ENCODE measurements at places on chromosomes 5 and 9. TPM values are rescaled to one million over a fixed set of nuclear protein-coding genes. Genes with fewer than 3 reads are reported as not detected.

GRCh38 chr5:100889165-100889743 is 13.8 kb downstream of the ST8SIA4 start:
- no peak overlapping the region for H3K4me3 ChIP-seq
- no peak for DNase-seq
- no peak overlapping the region for H3K27ac ChIP-seq

GRCh38 chr5:180127682-180128670 is 56.4 kb upstream of the RNF130 start:
- H3K36me3 ChIP-seq: no peaks in the 10 kb centered on the region
- no peaks in the 10 kb centered on the region for H3K4me1 ChIP-seq
- no peak overlapping the region for H3K27ac ChIP-seq

DNA sequence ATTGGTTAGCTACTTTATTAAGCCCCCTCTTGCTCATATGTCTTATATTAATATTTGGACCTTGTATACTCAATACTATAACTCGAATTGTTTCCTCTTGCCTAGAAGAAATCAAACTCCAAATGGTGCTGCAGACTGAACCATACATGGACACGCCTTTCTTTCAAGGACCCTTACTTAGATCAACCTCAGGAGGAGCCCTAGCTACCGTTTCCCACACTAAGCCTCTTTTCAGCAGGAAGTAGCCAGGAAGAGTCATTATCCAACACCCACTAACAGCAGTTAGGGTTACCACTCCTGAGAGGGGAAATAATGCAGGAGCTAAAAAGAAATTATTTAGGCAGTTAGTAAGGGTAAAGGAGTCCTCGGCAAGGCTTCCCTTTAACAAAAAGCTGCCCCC is 243.8 kb upstream of the PUM3 start:
- no peaks in the 10 kb centered on the region for H3K27me3 ChIP-seq
- H3K27ac ChIP-seq: no peak overlapping the region
- no peak overlapping the region for H3K4me3 ChIP-seq
- no peaks in the 10 kb centered on the region for H3K36me3 ChIP-seq
- DNase-seq: no peak

DNA sequence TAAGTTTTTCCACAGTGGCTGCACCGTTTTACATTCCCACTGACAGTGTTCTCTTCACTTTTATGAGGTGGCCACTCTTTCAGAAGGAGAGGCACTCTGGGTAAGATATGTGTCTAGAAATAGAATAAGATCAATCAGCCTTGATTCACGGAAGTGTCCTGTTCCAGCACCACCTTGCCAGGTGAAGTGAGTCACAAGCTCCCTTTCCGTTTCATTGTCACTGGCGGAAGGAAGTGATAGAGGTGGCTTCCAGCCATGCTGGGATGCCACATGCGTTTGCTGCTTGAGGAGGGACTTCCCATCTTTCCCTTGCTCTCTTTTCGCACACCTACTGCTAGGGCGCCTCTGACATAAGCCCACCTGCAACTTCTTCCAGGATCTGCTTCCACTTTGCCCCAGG is 217.1 kb downstream of the PIK3R1 start:
- H3K36me3 ChIP-seq: no peaks in the 10 kb centered on the region
- DNase-seq: no peak
- peaks cover 13% of the 10 kb centered on the region for H3K4me1 ChIP-seq
- H3K4me3 ChIP-seq: no peak overlapping the region
- no peak overlapping the region for H3K27ac ChIP-seq

GRCh38 chr5:82396871-82397514 is 118.8 kb upstream of the RPS23 start:
- peak; percentile 48 for DNase-seq
- no peak overlapping the region for H3K4me3 ChIP-seq
- no peaks in the 10 kb centered on the region for H3K4me1 ChIP-seq
- no peaks in the 10 kb centered on the region for H3K27me3 ChIP-seq
- H3K27ac ChIP-seq: no peak overlapping the region

DNA sequence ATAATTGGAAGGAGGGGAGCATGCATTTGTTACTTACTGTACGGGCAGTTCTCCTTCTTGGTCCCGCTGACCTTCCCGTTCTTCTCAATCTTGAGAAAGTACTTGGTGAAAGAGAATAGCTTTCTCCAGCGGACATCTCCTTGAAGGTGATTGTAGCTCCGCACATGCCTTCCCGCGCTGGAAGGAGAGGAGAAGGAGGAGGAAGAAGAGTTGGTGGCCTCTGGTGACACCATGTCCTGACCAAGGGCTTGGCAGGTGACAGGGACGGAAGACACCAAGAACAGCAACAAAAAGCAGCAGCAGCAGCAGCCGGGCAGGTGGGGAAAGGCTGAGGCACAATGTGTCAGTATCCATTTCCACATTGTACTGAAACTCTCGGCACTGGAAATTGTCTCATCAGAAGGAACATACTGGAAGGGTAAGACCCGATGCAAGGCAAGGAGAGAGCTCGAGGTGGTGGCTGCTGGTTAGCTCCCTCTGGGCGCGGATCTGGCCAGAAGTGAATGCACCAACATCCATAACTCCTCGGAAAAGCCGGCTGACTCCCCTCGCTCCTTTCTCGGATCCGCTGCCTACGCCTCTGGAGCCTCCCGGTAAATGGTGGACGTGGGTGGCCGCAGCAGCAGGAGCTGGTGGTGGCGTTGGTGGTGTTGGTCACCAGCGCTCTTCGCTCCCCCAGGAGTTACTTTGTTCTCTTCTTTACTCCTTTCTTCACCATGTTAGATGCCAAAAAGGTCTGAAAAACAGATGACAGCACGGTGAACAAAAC is 715 bp downstream of the FGF10 start:
- H3K36me3 ChIP-seq: no peaks in the 10 kb centered on the region
- peak overlapping the region; percentile 32 for H3K4me3 ChIP-seq
- H3K27me3 ChIP-seq: peaks cover 35% of the 10 kb centered on the region
- DNase-seq: peak; percentile 9
- no peak overlapping the region for H3K27ac ChIP-seq

DNA sequence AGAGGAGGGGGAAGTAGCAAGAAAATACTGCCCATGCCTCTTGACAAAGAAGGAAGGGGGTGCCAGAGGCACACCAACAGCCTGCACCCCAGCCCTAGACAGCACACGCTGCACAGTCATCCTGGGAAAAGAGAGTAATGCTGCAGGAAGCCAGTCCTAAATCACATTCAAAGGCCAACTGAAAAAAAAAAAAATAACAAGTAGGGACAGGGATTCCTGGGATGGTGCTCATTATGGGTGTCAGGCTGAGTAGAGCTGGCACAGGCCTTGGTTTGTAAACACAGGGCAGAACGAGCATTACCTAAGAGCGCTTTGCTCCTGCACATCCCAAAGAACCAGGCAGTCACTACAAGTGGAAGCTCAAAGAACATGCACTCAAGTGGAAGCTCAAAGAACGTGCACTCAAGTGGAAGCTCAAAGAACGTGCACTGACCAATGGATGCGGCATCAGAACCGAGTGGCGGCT is 7.8 kb downstream of the RAPGEF1 start:
- no peak overlapping the region for H3K4me3 ChIP-seq
- H3K36me3 ChIP-seq: no peaks in the 10 kb centered on the region
- H3K27me3 ChIP-seq: no peaks in the 10 kb centered on the region

DNA sequence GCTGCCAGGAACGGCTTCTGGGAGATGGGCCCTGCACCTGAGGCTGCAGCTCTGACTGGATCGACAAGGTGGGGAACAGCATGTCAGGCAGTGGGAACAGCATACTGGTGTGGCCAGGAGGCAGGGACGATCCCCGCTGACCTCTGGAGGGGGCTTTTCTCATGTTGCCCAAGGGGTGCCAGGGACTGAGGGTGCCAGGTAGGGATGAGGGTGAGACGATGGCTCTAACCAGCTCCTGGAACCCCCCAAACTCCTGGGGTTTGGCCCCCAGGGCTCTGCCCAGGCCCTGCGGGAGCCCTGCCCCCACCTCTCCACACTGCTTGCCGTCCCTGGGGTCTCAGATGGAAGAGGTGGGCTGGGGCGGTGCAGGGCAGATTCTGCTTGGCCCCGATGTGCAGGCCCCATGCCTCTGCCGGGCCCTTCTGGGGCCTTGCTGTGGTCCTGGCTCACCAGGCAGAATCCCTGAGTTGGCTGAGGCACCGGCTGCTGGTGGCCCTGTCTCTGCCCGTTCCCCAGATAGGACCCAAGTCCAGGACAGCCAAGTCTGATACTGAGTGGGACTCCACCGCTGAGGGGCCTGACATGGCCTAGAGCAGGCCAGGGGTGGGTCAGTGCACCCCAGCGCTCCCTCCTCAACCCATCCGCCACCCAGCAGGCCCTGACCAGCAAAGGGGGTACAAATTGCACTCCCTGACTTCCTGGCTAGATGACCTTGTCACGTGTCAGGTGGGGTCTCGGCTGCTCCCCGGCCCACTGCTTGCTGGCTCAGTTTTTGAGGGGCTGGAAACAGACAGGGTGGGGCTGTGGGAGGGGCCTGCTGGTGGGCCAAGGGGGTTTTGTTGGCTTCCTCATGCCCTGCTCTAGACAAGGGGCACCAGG is 28.4 kb upstream of the RNF130 start:
- no peaks in the 10 kb centered on the region for H3K27me3 ChIP-seq
- H3K4me1 ChIP-seq: no peaks in the 10 kb centered on the region
- H3K36me3 ChIP-seq: no peaks in the 10 kb centered on the region
- H3K27ac ChIP-seq: no peak overlapping the region
- H3K4me3 ChIP-seq: no peak overlapping the region
- DNase-seq: no peak

GRCh38 chr5:88954511-88954910 is 71.5 kb upstream of the MEF2C start:
- H3K27ac ChIP-seq: no peak overlapping the region
- no peaks in the 10 kb centered on the region for H3K27me3 ChIP-seq
- no peaks in the 10 kb centered on the region for H3K36me3 ChIP-seq
- no peak overlapping the region for H3K4me3 ChIP-seq

DNA sequence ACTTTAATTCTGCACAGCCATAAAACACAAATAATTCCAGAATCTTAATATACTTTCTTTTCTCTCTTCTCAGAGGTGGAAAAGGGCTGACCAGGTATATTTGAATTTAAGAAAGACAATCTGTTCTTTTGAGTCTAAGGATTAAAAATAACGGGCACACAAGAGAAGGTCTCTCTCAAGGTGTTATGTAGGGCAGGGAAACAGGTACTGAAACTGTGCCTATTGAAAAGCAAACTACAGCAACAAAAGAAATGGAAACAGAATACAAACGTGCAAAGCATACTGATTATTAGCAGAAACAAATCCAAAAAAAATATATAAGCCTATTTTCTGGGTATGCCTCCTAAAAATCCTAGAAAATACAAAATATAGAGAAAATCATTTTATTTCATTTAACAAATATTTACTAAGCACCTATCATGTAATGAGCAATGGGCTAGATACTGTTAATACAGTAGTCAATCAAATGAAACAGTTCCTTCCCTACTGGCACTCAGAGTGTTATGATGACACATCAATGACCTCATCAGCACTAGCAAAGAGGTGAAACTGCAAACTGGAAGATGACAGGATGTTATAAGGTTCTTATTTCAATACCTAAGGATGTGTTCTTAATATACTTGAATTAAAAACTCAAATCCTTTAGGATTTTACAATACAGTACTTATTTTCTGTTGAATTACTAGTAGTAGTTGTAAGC is 87.7 kb downstream of the AUH start:
- H3K4me1 ChIP-seq: peaks cover 9% of the 10 kb centered on the region
- no peaks in the 10 kb centered on the region for H3K27me3 ChIP-seq
- H3K4me3 ChIP-seq: no peak overlapping the region
- no peaks in the 10 kb centered on the region for H3K36me3 ChIP-seq

DNA sequence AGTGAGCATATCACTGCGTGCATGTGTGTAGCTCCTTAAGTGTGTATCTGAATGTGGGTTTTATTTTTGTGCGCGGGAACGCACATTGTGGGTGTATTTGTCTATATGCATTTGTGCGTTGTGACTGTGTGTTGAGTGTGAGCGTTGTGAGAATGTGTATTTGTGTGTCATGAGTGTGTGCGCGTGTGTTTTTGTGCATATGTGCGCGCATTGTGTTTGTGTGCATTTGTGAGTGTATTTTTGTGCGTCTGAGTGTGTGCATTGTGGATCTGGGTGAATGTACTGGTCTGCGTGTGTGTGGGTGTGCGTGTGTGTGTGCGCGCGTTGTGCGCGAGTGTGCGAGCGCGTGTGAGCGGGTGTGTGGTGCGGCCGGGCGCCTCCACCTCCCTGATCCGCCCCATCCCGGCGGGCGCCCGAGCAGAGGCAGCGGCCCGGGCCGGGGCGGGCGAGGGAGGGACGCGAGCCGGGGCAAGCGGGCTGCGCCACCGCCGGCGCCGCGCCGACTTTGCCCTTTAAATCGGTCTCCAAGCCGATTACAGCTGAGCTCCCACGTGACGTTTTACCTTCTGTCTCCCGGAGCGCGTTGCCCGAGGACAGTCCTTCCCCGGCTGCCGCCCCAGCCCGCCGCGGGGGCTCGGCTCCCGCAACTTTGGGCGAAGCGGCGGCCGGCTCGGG is at the start of gene RASGRF2:
Gene RASGRF2 (plus strand): TSS at position 596 of the 675 bp plus-strand sequence. CDS start 376 bp downstream, outside the sequence.
- H3K4me1 ChIP-seq: no peaks in the 10 kb centered on the region
- H3K36me3 ChIP-seq: no peaks in the 10 kb centered on the region
- DNase-seq: peak; percentile 52
- no peak within 1 kb of the TSS for H3K27ac ChIP-seq
- peak within 1 kb of the TSS; percentile 40 for H3K4me3 ChIP-seq
- peaks cover 43% of the 10 kb centered on the region for H3K27me3 ChIP-seq

DNA sequence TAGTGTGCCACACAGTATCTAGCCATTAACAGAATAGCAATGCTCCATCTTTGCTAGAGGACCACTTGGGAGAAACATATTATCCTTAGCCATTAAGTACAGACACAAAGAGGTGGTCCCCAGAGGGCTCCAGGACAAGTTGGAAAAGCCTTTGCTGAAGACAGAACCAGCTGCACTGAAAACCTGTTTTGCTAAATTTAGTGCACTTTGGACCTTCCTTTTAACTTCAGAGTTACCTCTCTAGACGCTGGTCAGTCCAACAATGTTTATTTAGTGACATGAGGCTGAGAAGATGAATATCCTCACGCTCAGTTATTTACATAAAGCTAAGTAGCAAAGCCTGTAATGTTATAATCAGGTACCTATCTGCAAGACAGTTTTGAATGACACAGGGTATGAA is 265.0 kb upstream of the ZNF608 start:
- no peak overlapping the region for H3K27ac ChIP-seq
- peaks cover 12% of the 10 kb centered on the region for H3K4me1 ChIP-seq
- no peaks in the 10 kb centered on the region for H3K36me3 ChIP-seq
- peak; percentile 63 for DNase-seq
- no peaks in the 10 kb centered on the region for H3K27me3 ChIP-seq

DNA sequence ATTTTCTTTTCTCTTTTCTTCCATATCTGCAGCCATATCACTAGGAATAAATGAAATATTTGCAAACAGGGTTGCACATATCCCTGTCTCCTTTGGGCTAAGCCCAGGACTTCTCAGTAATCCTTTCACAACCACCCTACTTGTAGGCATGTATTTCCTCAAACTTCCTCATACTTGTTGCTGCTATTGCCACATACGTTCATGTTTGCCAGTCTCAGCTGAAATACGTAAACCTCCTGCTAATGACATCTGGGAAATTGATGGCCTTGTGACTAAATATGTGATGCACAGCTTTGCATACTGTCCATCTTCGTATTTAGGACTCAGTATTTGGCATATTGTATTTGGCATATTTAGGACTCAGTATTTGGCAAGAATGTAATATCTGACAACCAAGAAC is 224.6 kb downstream of the PLK2 start:
- no peak overlapping the region for H3K27ac ChIP-seq
- no peak overlapping the region for H3K4me3 ChIP-seq
- no peak for DNase-seq
- no peaks in the 10 kb centered on the region for H3K27me3 ChIP-seq

GRCh38 chr9:3331801-3332200 is 194.0 kb downstream of the RFX3 start:
- no peak overlapping the region for H3K27ac ChIP-seq
- H3K4me1 ChIP-seq: no peaks in the 10 kb centered on the region
- H3K4me3 ChIP-seq: no peak overlapping the region
- DNase-seq: no peak
- H3K36me3 ChIP-seq: no peaks in the 10 kb centered on the region
- H3K27me3 ChIP-seq: no peaks in the 10 kb centered on the region

SPRY4 gene
- 41.7 TPM for polyA plus RNA-seq

GRM6 gene
- 0.70 TPM for polyA plus RNA-seq

RGS14 gene
- polyA plus RNA-seq: 20.0 TPM

NSG2 gene
- 22.6 TPM for polyA plus RNA-seq
